ENCODE measurements at places on chromosomes 16 and 17.
A peak's percentile ranks its signal among the peaks of the same experiment; 100 is the strongest.

GRCh38 chr17:45383003-45383402 is 49.7 kb downstream of the ARHGAP27 start:
- DNase-seq, result no peak

DNA sequence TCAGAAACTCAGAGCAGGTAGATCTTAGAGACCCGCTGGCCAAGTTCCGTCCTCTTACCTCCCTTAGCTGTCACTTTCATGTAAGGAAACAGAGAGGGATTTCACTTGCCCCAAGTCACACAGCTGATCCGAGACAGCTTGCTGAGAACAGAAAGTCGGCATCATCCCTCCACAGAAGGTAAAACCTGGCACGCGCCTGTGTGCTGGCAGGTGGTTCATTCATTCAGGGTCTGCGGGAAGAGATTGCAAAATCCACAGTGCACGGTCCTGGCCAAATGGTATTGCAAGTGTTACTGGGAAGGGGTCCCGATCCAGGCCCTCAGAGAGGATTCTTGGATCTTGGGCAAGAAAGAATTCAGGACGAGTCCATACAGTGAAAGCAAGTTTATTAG is 139.4 kb upstream of the RPH3AL start:
- no peak for DNase-seq

GRCh38 chr17:72117535-72118334 is 3.1 kb upstream of the SOX9 start:
- DNase-seq, result no peak

- no peak for DNase-seq
Observed at GRCh38 chr17:7835814-7836595, 2.0 kb downstream of the KDM6B start.

DNA sequence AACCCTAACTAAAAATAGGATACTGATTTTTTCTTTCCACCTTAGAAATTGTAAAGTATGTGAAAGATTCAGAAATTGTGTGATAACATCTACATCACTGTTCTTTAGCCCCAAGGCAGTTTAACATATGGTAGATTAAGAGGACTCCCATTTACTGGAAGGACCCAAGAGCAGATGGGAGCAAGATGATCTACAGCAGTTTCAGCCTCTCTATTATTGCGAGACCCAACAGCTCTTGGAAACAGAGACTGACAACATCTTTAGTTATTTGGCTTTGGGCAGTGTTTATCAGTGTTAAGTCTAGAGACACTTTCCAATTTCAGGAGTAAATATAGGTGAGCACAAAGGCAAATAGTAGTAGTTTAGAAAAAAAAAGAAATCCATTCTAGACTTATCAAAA is 124.9 kb upstream of the CORO6 start:
- no peak for DNase-seq

- DNase-seq, result no peak
Observed at GRCh38 chr17:28597606-28598383, 1.0 kb downstream of the SPAG5 start.

- DNase-seq, result no peak
Observed at GRCh38 chr16:64011650-64012049, 1110.2 kb downstream of the CDH11 start.

GRCh38 chr17:34781571-34782108 is 179.6 kb downstream of the CCT6B start:
- DNase-seq, result no peak

DNA sequence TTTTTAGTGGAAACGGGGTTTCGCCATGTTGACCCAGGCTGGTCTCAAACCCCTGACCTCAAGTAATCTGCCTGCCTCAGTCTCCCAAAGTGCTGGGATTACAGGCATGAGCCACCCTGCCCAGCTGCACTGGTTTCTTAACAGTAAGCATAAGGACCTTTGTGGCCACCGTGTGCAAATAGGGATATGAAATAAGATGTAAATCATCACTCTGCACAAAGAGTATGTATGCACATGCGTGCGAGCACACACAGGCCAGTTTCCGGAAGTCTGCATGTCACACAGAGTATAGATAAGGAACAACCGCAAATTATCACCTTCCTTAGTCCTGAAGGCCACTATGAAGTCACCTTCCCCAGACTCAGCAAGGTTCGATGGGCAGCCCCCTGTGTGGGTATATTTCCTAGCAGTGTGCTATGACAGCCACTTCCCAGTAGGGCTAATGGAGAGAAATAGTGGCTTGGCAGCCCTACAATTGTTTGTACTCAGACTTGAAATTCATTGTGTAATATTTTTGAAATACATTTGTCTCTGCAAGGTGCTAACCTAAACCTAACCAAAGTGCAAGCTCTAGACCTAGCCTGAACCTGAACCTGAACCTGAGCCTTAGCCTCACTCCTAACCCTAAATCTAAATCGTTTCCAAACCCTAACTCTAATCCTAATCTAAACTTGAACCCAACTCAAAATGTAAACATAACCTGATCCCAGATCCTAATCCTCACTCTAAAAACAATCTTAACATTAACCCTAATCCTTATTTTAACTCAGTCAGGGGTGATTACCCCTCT is 48.4 kb upstream of the SKAP1 start:
- DNase-seq, result no peak

DNA sequence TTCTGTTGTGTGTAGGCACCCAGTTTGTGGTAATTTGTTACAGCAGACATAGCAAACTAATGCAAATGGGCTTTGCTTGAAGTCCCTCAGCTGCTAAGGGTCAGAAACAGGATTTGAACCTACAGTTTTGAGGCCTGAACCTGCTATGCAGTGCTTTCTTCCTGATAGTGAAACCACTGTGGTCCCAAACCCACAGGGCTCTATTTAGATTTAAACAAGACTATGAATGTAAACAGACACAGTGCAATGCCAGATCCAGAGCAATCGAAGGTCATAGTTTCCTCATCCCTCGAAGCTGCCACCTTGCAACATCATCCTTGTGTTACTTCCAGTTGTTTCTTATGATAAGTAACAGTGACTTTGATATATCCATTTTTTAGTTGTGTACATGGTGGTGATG is 630.2 kb downstream of the WWOX start:
- DNase-seq, result no peak

DNA sequence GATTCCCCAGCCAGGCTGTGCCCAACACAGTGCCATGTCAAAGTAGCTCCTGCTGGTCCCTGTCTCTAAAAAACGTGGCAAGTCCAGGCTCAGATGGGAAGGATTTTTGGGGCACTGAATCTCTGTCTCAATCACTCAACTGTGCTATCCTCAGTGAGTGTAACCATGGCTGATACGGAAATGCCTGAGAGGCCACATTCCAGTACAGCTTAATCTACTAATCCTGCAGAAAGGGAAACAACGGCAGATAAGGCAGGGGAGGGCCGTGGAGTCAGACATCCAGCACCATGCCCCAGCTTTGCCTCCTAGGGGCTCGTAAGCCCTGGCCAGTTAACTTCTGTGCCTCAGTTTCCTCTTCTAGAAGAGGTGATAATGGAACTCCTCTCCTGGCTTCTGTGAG is 251.7 kb downstream of the CPPED1 start:
- DNase-seq, result no peak

- no peak for DNase-seq
Observed at GRCh38 chr16:55628306-55628968, 27.4 kb upstream of the SLC6A2 start.

DNA sequence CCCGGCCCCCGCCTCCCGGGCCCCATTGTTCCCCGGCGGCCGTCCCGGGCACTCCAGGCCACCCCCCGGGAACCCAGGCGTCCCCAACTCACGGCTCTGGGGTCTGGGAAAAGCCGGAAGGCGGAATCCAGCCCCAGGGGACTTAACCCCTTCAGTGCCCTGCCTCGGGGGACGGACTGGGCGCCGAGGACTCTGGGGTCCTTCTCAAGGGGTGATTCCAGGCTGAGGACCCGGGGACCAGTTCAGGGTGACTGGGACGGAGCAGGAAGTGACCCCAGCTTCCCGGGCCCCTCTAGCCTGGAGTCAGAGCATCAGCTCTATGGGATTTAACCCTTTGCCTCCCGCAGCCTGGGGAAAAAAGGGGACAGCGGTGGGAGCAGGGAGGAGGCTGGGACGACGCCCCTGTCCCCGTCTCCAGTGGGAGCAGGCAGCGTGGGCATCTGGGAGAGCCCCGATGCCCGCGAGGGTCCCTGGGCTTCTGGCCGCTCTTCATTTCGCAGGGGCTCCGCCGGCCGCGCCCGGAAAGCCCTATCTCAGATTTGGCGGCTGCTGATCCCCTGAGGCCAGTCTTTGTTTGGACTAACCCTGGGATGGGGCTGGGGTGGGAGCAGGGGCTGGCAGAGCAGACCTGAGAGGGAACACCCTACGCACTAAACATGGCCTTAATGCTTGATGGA is at the start of gene ZNF629:
TSS of gene ZNF629 (minus strand) at position 270 of the 677 bp plus-strand sequence. CDS start 2,723 bp downstream, outside the sequence.
- no peak for DNase-seq

DNA sequence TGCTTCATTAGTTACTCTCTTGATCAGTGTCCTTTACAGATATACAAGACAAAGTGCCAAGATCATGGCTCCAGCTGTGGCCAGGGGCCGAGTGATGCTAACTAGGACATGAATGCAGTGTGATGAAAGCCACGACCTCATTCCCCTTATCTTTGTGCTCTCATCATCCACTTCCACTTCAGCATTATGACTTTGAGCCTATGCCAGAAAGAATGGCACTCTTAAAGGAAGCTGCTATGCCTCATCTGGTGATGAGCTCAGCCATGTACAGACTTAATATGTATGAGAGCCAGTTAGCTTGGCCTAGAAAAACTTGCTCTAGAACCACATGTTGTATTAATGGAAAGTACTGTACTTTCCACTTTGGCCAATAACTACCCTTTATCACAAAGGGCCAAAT is 179.1 kb downstream of the TOX3 start:
- DNase-seq, result no peak

GRCh38 chr16:84950906-84951305 is 60.4 kb downstream of the ZDHHC7 start:
- DNase-seq, result no peak

DNA sequence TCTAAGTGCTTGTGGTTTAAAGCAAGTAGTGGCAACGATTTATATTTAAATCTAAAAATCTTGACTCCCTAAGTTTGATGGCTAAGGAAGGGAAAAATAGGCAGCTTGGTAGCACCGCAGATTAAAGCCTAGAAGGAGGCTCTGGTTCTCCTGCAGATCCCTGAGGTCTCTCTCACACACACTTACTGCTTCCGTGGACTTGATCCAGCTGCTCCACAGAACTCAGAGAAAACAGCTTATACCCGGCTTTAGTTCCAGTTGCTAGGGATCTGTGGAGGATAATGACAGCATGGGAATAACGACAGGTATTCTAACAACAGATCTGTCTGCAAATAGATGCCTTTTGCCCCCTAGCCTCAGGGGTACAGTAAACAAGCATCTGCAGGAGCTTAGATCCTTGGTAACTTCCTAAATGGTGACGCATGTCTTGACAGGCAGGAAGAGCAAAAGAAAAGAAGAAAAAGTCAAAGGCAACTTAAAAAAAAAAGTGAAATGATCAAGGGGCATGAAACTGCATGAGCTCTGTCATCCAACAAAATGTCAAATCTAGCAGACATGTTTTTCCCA is 4.5 kb downstream of the WIPI1 start:
- no peak for DNase-seq

DNA sequence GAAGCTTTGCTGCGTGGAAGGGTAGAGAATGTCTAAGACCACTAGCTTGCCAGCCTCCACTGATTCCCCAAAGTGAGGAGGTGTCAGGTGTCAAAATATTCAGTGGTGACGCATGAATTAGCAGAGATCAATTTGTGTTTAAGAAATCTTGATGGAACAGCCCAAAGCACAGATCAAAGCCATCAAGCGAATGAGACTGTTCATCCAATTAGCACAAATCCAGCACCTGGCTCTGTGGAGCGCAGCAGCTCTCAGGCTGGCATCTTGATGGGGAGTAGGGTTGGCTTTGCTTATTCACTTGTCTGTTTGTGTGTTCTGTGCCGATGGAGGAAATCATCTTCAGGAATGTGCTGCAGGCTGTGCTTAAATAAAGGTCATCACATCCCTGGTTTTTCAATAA is 456.8 kb upstream of the CCL2 start:
- DNase-seq, result no peak

GRCh38 chr17:31251105-31251969 is 45.7 kb downstream of the OMG start:
- DNase-seq, result no peak

DNA sequence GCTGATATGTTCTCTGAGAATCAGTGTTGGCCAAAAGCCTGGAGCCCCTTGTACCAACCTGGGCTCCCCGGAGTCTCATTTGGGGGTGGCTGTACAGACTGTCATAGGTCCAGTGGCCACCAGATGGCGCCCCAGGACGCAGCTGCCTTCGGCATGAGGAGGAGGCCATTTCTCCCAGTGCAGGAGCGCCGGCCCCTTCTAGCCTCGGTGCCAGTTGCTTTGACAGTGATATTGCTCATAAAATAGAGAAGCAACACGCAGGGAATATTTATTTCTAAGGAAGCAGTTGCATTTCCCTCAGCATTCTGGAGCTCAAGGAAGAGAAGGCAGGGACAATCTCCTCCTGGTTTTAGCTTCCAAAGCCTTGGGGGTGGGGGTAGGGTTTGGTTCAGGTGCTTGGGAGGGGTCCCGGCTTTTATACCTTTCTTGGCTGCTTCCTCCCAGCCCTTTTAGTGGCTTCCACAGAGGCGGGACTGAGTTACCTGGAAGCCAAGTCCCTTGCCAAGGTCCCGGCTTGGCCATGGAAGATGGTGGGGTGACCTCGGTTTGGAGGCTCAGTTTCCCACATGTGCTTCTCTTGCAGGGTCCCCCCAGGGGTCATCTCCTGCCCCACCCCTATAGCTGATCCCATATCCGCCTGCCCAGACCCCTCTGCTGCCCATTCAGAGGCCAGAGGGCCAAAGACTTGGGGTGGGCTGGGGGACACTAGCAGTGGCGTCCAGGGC is 117.8 kb upstream of the CDC42EP4 start:
- peak; percentile 77 for DNase-seq

- DNase-seq, result no peak
Observed at GRCh38 chr17:44589316-44590071, 32.2 kb downstream of the FZD2 start.

DNA sequence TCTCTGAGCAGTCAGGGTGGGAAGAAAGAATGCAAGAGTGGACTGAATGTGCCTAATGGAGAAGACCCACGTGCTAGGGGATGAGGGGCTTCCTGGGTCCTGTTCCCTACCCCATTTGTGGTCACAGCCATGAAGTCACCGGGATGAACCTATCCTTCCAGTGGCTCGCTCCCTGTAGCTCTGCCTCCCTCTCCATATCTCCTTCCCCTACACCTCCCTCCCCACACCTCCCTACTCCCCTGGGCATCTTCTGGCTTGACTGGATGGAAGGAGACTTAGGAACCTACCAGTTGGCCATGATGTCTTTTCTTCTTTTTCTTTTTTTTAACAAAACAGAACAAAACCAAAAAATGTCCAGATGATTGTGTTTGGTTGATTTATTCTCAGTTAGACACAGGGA is 14.1 kb downstream of the IGFBP4 start:
- no peak for DNase-seq

DNA sequence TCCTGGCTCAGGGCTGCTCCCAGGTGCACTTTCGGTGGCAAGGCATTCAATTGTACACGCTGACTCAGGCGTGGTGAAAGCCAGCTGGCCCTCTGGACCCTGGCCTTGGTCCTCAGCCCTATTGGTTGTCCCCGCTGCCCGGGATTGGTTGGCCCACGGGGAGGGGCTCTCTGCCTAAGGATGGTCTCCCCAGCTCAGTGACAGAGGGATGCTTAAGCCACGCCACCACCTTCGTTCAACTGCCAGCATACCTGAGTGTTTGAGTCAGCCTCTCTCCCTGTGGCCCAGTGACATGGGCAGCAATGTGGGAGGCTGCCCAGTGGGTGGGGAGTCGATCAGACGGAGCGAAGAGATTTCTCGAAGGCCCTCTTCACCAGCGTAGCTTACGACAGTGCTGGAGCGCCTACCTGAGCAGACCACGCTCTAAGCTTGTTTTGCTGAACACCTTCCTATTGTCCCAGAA is 30.3 kb downstream of the IRF8 start:
- DNase-seq, result no peak
